ENCODE measurements at places on chromosomes 4 and X.

- no peak for DNase-seq
These were observed 54.8 kb upstream of the RBMXL3 start for GRCh38 chrX:115134382-115134781.

- no peak for DNase-seq
These were observed 72.0 kb downstream of the EVC start for GRCh38 chr4:5782829-5783476.

DNA sequence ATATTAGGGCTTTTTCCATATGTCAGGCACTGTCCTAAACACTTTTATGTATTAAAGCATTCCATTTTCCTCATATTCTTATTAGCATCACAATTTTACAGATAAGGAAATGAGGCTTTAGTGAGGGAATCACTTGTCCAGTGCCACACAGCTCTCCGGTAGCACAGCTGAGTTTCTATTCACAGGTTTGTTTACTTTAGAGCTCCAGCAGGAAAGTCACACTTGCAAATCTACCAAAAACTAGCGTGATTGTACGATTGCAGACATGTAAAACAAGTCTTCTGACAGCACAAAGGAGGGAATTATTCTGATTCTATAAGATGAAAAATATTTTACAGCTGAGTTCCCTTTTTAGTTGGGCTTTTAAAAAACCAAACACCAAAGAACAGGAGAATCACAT is 472.1 kb downstream of the TMA16 start:
- no peak for DNase-seq

- no peak for DNase-seq
These were observed 33.9 kb downstream of the RNF150 start for GRCh38 chr4:141099326-141099725.

GRCh38 chr4:61877893-61878292 is 677.8 kb downstream of the ADGRL3 start:
- no peak for DNase-seq

DNA sequence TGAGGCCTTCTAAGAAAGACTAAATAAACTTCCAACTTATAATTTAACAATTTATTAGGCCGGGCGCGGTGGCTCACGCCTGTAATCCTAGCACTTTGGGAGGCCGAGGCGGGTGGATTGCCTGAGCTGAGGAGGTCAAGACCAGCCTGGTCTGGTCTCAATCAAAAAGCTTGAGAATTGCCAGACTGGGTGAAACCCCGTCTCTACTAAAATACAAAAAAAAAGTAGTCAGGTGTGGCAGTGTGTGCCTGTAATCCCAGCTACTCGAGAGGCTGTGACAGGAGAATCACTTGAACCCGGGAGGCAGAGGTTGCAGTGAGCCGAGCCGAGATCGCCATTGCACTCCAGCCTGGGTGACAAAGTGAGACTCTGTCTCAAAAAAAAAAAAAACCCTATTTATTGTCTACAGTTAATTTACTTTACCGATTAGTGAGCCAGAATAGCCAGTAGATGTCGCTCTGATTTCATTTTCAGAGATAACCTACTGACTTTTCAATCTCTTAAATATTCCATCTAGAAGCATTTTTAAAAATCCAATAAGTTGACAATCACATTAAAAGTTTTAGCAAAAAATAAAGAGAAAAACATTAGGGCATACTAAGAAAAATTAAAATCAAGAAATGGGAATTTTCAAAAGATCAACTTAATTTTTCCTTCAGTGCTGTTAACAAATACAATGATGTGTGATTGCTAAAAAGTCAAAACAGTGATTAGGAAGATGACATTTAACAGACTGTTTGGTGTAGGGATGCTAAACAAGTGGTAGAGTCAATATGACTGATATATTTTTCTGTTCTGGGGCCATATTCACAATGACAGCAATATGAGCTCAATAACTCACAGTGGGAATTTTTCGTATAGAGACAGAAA is 4.3 kb upstream of the SHROOM3 start:
- DNase-seq = no peak

GRCh38 chrX:140799216-140799615 is 89.7 kb downstream of the LINC00632 start:
- no peak for DNase-seq

DNA sequence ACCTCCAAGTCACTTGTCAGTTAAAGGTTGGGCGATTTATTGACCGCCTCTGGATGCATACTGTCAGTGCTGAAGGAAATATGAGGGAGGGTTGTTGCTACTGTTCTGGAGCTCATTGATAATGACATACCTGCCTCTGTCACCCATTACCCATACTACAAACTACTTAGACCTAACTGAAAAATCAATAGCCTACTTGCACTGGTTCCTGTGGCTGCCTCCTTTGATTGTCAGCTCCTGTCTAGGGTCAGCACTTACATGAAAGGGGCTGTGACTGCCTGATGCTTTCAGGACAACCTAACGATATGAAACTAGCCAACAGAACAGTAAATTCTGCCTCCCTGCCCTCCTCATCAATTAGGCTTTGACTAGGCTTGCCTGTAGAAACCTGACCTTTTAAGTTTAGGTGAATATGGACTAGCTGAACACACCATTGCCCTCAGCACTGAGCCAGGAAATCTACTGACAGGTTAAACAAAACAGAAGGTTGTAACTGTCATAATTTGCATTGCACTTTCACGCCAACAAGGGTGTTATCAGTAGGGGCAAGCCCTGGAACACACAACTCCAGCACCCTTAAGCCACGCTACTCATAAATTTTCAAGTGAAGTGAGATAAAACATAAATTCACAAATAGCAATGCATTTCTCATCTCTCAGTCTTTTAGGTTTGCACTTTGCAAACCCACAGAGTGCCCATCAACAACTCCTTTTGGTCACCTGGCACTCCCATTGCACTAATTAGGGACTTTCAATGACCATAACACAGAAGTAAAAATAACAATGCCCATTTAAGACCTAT is 9.0 kb upstream of the MAB21L2 start:
- no peak for DNase-seq

DNA sequence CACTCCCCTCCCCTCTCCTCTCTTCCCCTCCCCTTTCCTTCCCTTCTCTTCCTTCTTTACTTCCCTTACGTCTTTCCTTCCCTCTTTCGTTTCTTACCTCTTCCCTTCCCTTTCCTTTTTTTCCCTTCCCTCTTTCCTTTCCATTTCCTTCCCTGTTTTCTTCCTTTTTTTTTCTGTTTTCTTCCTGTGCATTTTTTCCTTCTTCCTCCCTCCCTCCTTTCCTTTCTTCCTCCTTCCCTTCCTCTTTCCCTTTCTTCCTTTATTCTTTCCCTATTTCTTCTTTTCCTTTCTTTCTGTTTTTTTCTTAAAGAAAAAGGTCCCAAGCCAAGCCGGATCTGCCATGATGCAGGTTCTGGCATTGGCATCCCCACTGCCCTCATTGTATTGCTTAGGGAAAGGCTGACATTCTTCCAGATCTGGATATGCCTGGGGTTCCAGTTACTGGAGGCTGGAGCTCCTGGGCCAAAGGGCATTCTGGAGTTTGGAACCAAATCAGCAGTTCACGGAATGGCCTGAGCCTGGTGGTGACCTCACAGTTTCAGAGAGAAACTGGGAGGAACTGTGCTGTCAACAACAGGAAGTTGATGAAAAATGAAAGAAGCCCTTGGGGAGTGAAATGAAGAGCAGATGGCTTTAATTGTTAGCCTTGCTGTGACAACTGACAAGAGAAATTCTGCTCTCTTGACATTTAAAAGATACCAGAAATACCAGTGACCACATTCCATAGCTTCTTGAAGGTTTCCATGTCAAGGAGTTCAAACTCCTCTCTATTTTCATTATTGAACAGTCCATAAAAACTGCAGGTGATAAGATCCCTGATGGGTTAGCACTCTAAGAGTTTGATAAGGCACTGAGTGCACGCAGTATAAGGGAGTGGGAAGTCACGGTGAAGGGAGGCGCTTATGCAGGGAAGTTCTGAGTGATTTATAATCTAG is 622.1 kb downstream of the SPRY1 start:
- DNase-seq = no peak

- no peak for DNase-seq
These were observed 125.5 kb downstream of the GPC3 start for GRCh38 chrX:133859860-133860259.

DNA sequence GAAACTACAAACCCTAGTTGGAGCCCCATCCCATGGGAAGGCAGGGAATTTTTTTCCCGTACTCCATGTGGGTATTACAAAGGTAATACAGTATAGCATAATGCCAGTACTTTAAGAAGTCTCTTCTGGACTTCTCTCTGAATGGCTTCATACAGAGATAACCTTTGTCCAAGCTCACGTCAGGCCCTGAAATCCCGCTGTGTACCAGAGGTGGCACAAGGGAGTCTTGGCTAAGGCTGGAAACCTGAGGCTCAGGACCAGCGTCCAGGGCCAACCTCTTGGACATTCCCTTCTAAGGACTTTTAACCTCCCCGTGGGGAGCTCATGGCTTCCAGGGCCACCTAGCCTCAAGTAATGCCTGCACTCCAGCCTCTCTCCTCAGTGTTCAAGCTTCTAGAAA is 338.9 kb upstream of the FAM241A start:
- no peak for DNase-seq

- no peak for DNase-seq
These were observed 2.4 kb upstream of the PDZD4 start for GRCh38 chrX:153832728-153833127.

- DNase-seq = no peak
These were observed 218.5 kb downstream of the GBA3 start for GRCh38 chr4:22911285-22911684.

GRCh38 chr4:177322266-177322665 is 12.6 kb downstream of the NEIL3 start:
- no peak for DNase-seq

- DNase-seq = no peak
These were observed 15.6 kb downstream of the TNMD start for GRCh38 chrX:100600340-100600739.

GRCh38 chr4:76212851-76213414 is 691 bp downstream of the SCARB2 start:
- DNase-seq = peak; percentile 8

- DNase-seq = no peak
These were observed 2.7 kb upstream of the TSPAN7 start for GRCh38 chrX:38558686-38559085.

DNA sequence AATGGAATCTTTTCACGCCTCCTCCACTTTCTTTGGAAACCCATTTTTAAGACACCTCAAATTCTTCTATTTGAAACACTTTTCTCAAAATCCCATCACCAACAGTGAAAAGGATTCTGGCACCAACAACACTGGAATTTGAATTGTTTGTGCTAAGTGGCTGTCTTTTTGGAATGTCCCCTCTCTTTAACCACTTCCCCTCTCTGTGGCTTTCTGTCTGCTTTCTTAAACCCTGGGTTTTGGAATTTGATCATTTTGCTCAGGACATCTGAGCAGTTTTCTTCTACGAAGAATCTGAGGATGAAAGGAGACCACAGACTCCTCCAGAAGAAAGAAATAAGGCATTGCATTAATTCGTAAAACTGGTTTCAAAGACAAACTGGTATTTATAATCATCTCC is 89.0 kb downstream of the MXRA5 start:
- no peak for DNase-seq

DNA sequence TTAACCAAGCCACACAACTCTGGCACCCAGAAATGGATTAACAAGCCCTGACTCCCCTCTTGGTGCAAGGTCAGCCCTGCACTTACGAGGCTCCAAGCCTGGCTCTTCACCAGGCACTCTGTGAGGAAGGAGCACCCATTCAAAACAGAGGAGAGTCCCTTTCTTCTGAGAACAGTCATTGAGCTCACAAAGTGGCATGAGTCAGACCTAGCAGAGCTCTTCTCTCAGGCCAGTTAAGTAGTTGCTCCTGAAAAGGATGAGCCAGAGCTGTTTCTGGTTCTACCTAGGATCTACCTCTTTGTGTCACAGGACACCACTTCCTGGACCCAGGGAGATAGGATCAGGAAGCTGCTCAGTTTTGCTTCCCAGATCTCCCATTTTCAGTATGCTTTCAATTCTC is 48.2 kb downstream of the EVC2 start:
- no peak for DNase-seq

- DNase-seq = no peak
These were observed 664 bp downstream of the PIR start for GRCh38 chrX:15492469-15492868.

DNA sequence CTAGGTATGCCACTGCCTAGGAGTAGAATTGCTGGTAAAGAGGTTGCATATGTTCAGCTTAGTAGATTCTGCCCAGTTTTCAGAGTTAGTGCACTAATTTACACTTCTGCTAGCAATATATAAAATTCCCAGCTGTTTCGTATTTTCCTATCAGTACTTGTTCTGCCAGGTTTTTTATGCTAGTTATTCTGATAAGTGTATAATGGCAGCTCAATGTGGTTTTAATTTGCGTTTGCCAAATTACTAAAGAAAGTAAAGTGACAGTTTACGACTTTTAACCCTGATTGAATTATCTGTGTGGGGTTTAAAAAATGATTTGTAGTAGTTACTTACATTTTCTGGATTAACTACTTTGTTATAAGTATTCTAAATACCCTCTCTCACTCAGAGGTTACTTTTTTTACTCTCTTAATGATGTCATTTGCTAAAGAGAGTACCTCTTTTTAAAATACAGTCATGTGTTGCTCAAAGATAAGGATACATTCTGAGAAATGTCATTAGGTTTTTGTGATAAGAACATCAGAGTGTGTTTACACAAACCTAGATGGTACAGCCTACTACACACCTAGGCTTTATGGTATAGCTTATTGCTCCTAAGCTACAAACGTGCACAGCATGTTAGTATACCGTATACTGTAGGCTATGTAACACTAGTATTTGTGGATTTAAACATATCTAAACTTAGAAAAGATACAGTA is 363.2 kb downstream of the IL15 start:
- DNase-seq = no peak

- no peak for DNase-seq
These were observed 41.0 kb downstream of the RAI2 start for GRCh38 chrX:17820100-17820499.

DNA sequence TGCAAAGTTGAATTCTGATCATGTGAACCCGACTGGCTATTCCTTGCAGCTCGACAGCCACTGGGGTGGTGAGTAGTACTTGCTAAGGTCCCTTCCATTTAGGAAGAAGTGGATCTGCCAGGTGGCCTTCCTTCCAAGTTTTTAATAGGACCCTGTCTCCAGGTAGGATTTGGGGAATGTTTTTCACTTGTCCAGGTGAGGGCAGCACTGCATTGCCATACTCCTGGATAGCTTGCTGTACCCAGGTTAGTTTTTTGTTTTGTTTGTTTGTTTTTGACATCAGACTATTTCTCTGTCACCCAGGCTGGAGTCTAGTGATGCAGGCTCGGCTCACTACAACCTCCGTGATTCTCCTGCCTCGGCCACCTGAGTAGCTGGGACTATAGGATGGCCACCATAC is 29.8 kb downstream of the SAGE1 start:
- DNase-seq = no peak

- DNase-seq = no peak
These were observed 135.7 kb downstream of the CNKSR2 start for GRCh38 chrX:21509912-21510311.

- DNase-seq = no peak
These were observed 89.1 kb downstream of the ANXA3 start for GRCh38 chr4:78640714-78641113.

GRCh38 chr4:63894161-63894560 is 515.1 kb downstream of the TECRL start:
- no peak for DNase-seq
